Forelimb muscle (tissue), 1 donor: ENCODE measurements at places on chromosomes 3 and 15.

DNA sequence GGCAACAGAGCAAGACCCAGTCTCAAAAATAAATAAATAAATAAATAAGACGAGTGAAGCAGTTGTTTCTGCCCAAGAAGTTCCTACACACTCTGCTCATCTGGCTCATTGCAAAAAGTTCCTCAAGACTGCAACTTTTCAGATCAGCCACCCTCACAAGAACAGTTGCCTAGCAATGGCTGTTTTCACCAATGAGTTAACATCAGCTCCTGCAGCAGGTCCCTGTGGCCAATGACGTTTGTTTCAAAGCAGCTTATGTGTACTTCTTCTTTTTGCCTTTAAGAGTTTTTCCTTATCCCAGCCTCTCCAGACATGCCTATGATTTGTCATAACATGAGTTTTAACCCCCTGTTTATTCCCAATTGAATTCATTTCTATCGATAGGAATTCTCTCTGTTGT, 118.4 kb upstream of the SPRED1 start:
- DNase-seq, result no peak

- no peak for DNase-seq
Measured at GRCh38 chr3:171811913-171812335, 1.6 kb upstream of the PLD1 start.

- peak; percentile 5 for DNase-seq
Measured at GRCh38 chr3:128426128-128426921, 40.4 kb downstream of the DNAJB8 start.

GRCh38 chr3:71186801-71187200, 396.7 kb downstream of the FOXP1 start:
- no peak for DNase-seq

GRCh38 chr15:75114796-75115195, 86.9 kb upstream of the C15orf39 start:
- no peak for DNase-seq

GRCh38 chr3:50342813-50343633, 2.4 kb upstream of the RASSF1 start:
- DNase-seq, result no peak

DNA sequence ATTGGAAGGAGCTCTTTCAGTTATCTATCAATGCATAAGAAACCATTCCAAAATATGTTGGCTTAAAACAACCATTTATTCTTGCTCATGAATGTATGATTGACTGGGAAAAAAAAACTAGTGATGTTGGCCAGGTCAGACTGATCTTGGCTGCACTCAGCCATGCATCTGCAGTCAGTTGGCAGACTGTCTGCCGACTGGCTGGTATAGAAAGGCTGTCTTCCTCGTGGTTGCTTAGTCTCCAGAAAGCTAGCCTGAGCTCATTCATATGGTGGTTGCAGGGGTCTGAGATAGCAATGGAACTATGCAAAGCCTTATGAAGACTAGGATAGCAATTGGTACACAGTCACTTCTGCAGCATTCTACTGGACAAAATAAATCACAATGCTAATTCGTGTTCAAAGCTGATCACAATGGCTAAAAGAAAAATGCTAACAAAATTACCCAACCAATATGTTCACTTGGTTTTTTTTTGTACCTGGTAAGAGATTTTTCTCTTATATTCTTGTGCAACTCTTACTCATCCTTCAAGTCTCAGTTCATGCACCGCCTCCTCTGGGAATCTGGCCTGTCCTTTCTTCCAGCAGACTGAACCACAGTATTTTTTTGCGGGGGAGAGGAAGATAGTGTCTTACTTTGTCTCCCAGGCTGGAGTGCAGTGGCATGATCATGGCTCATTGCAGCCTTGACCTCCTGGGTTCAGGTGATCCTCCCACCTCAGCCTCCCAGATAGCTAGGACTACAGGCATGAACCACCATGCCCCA, 126.8 kb downstream of the KCNAB1 start:
- DNase-seq, result no peak

GRCh38 chr15:33160581-33161165, 33.8 kb downstream of the FMN1 start:
- DNase-seq, result no peak

DNA sequence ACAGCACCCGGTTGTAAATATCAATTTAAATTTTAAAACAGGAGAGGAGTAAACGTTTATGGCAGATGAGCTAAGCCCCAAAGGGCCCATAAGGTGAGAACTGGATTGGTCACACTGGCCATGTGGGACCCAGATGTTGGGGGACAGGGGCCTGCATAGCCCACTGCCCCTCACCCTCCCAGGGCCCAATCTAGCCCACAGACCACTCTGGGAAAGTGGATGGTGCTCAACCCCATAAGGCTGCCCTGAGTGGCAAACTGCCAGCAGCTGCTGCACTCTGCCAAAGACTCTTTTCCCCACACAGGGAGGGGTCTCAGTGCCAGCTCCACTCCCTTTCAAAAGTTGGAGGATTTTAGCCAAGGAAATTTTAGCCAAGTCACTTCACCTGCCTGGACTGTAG, 42.5 kb downstream of the CCDC12 start:
- no peak for DNase-seq

- DNase-seq, result no peak
Measured at GRCh38 chr3:154718053-154718452, 288.1 kb upstream of the GPR149 start.

GRCh38 chr3:13710251-13710650, 161.3 kb downstream of the FBLN2 start:
- DNase-seq, result no peak

GRCh38 chr3:122563717-122564025, 429 bp downstream of the PARP9 start:
- DNase-seq, result no peak

DNA sequence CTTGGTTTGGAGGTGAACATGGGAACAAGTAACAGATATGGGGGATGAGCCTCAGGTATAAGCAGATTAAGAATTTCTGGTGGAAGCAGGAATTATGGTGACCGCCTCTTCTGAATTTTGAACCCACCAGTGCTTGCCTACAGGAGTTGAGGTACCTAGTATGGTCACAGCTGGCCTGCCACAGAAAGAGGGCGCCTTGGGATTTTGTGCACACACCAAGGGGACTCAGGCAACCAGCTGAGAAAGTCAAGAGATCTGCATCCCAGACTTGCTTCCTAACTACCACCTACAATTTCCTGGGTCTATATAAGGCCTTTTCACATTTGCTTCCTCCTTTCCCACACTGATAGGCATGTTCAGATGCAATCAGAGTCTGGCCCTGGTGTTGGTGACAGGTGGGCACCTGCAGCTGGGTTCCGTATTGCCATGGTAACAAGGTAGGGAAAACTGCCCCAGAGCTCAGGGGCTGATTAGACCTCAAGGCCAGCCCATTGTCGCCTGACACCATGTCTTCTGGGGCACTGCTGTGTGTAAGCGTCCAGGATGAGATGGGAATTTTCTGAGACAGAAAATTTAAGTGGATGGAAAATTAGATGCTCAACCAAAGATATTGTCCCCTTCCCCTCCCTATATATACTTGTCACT, 75.9 kb upstream of the RASGRF1 start:
- DNase-seq, result no peak

DNA sequence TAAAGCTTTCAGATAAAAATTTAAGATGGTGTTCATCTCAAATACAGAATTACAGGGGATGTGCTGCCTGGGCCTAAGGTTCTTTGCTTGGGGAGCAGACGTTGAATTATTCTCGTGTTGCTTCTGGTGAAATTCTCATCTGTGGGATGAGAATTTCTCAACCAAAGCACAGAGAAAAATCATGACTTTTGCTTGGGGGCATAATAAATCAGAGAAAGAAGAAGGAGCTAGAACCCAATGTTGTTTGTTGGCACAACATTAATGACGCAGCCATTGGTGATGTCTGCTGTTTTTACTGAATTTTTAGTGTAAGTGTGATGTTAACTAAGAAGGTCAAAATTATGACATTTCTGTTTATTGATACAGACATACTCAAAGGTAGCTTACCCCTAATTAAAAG, 35.7 kb downstream of the P3H2 start:
- no peak for DNase-seq

DNA sequence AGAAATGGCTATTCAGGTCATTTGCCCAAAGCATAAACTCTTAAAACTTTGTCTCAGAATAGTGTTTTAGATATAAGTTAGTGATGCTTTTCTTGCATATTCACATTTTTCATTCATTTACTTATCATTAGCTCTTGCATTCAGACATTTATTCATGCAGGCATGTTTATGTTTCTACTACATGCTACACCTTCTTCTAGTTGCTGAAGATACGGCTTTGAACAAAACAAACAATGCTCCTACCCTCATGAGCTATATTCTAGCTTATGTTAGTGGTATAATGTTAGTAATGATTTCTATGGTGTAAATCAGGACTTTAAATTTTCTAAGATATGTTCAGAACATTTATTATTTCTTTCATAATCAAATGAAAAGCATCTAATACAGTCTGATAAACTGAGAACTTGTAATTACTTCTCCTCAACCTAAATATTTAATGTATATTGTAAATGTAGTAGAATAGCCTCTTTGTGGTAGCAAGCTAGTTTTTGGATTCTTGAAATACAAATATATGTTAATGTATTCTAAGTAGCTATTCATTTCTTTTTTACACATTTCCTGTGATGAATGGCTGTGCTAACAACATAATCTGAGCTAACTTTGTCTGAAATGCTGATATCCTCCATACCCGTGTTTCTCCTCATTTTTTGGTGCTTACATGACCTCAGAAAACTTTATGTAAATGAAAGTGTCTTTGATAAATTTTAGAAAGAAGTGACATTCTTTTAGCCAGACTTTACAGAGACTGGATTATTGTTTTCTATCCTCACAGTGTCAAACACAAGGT, 15.5 kb upstream of the GOLGA8B start:
- DNase-seq, result no peak

DNA sequence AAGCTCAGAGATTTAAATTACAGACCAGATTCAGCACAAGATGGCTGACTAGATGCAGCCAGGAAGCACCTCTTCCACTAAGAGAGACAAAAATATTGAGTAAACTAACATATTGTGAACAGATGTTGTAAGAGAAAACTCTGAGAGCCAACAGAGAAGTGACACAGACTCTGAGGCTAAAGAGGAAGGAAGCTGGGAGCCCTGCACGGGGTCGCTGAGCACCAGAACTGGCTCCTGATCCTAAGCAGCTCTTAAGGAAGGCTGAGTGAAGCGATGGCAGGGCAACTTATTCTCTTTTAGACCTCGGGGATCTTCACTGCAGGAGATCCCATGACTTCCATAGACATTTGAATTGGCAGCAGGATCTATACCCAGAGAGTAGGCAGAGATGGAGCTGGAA, 578.0 kb upstream of the GRM7 start:
- no peak for DNase-seq

- no peak for DNase-seq
Measured at GRCh38 chr15:72042054-72042453, 75.9 kb downstream of the MYO9A start.

GRCh38 chr3:100777271-100777670, 68.0 kb downstream of the TFG start:
- DNase-seq, result no peak

DNA sequence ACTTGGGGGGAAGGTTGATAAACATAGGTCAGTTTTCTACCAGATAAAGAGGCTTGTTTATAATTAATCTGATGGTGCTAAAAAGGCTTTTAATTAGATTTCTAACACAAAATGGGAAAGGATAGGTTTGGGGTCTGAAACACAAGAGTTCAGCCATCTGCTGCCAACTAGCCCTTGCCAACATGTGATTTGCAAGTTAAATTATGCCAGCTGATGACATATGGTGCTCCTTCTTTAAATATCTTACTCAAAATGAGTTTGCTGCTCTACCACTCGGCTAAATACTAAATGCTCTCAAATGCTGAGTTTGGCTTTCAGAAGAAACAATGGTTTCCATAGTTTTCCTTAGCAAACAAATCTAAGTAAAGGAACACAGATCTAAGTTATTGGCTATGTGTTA, 557.8 kb upstream of the CCDC54 start:
- no peak for DNase-seq

DNA sequence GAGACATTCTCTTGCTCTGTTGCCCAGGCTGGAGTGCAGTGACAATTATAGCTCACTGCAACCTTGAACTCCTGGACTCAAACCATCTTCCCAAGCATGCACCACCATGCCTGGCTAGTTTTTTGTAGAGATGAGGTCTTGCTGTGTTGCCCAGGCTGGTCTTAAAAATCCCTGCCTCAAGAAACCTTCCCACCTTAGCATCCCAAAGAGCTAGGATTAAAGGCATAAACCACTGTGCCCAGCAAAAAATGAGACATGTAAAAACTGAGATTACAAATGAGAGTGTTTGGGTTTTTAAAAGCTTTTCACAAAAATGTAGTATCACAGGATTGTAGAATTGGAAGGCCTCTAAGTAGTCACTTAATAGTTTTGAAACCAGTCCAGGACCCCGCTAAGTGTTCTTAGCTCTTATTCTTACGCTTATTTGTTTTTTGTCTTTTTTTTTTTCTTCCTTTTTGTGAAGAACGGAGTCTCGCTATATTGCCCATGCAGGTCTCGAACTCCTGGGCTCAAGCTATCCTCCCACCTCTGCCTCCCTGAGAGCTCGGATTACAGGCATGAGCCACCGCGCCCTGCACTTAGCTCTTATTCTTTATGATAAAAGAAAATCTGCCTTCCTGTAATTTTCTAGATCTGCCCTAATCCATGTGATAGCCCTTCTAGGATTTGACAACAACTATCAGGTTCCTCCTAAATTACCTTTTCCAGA, 31.5 kb downstream of the KLHL18 start:
- DNase-seq, result no peak

DNA sequence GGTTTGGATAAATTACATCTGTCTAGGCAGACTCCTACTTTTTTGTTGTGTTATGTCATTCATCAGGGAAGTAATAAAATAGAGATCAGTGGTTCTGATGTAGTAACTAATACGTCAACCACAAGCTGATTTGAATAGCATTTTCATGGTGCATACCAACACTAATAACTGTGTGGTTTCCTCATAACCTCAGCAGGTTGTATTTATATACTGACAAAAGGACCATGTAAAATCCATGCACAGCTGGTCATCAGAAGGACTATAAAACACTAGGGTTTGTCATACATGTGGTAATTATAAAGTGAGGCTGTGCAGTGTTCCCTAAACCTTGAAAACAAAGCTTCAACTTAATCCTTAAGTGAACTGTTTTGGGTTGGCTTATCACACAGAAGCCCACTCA, 216.8 kb upstream of the RBMS3 start:
- no peak for DNase-seq

- DNase-seq, result no peak
Measured at GRCh38 chr3:133328373-133328772, 71.5 kb upstream of the BFSP2 start.

DNA sequence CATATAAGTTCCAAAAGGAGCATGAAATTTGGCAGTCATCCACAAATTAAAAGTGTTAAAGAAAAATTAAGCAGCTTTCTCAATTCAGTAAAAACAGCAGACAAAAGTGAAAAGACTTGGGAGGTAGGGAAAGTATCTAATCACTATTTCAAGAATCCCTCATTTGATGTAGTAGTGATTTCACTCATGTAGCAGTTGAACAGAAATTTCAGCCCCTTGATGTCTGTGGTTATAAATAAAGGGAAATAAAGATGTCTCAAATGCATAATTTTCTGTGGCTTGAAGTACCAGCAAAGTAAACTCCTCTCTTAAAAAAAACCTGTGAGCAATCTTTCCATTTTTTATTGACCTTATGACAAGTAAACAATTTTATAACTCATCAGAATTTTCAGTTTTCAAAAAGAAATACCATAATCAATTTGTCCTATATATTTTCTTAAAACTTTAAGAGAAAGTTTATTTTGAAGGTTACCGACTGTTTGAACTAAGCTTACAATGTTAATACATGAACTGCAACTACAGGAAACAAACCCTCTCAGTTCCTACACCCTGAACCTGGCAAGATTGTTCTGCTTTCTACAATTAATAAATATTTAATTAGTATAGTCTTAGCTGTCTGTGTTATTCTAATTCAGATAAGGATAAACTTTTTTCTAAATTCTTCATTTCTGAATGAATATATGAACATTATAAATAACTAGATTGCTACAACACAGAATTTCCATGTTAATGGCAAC, 94.2 kb downstream of the CBLB start:
- no peak for DNase-seq
